ENCODE measurements at places on chromosomes 12 and 14. TPM values are rescaled to one million over a fixed set of nuclear protein-coding genes. Genes with fewer than 3 reads are reported as not detected.
A peak's percentile ranks its signal among the peaks of the same experiment; 100 is the strongest.

GRCh38 chr12:6840761-6841515 lies at the start of gene GNB3:
GNB3 (plus strand) TSS chr12:6840925; CDS start chr12:6841288, 363 bp downstream.
- H3K27me3 ChIP-seq: no peaks in the 10 kb centered on the region
- no peak within 1 kb of the TSS for H3K27ac ChIP-seq

DNA sequence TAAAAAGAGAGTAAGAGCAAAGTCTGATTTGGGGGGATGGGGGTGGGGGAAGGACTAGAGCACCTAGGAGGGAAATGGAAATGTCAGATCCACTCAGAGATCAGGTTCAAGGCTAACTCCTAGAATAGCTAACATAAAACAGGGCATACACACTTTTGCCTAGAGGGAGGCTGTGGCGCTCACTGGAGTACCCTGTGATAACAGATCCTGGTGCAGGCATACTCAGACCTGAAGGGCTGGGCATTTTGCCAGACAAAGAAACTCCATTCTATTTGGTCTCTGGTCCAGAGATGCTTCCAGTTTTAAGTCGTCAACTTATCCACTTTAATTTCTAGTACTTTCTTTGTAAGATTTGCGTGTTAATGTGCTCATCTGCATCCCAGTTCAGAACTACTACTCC lies 5.8 kb downstream of the CTDSP2 start:
- DNase-seq: no peak
- no peaks in the 10 kb centered on the region for H3K36me3 ChIP-seq
- peaks cover 87% of the 10 kb centered on the region for H3K4me1 ChIP-seq
- peak overlapping the region; percentile 92 for H3K27ac ChIP-seq
- peak overlapping the region; percentile 2 for H3K4me3 ChIP-seq

GRCh38 chr12:93943780-93944179 lies 204.6 kb upstream of the PLXNC1 start:
- DNase-seq: no peak
- H3K27me3 ChIP-seq: peaks cover 2% of the 10 kb centered on the region
- H3K36me3 ChIP-seq: peaks cover 5% of the 10 kb centered on the region

DNA sequence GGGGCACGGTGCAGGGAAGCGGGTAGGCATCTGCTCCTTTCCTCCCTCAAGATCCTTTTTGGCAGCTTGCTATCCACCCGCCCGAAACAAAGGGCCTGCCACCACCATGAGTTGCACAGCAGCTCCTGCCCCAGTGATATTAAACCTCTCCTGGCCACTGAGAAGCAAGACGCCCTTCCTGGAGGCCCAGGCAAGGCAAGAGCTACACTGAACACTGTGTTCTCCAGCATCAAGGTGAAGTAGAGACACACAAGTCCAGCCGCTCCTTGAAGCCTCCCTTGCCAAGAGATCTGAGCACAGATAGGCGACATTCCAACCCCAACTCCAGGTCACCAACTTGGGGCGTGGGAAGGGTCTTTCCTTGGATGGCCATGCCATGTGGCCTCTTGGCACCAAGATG lies 70.9 kb downstream of the ACTN1 start:
- peak overlapping the region; percentile 43 for H3K27ac ChIP-seq
- peaks cover 94% of the 10 kb centered on the region for H3K36me3 ChIP-seq
- peaks cover 14% of the 10 kb centered on the region for H3K4me1 ChIP-seq
- H3K27me3 ChIP-seq: no peaks in the 10 kb centered on the region
- no peak overlapping the region for H3K4me3 ChIP-seq

DNA sequence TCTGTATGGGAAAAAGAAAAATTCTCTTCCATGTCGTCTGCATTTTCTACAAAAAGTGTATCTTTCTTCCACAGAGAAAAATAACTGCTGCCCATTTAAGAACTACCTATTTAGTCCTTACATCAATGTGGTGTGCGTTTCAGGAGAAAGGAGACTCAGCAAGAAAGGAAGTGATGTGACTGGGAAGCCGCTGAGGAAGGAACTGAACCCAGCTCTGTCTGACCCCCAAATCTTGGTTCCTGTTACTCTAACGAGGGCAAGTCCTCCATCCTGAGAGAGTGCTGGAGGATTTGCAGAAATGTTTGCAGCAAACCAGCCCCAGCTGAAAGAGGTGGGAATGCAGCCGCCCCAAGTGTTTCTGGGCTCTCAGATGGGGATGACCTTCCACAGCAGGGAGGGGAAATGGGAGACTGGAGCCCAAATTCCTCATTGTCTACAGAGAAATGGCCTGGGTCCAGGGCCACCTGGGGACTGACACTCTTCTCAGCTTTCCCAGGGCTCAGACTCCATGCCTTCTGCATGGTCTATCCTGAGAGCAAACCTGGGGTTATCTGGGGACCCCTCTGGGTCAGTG lies 6.7 kb upstream of the MLEC start:
- no peak overlapping the region for H3K27ac ChIP-seq
- H3K4me1 ChIP-seq: no peaks in the 10 kb centered on the region
- no peaks in the 10 kb centered on the region for H3K36me3 ChIP-seq
- H3K4me3 ChIP-seq: no peak overlapping the region

DNA sequence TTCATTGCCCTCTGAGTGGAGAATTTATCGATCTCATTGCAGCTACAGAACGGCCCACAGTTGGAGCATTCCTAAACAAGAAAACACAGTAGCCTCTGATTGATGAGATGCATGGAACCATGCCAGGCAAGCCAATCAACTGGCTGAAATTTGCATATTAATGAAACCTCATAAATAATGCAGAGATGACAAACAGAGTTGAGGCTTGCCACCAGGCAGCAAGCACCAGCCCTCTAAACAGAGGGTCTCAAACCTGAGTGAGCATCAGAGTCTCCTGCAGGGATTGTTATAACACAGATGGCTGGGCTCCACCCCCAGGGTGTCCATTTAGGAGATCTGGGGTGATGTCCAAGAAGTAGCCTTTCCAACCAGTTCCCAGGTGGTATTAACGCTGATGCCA lies 60.9 kb upstream of the CMKLR1 start:
- H3K4me1 ChIP-seq: no peaks in the 10 kb centered on the region
- H3K36me3 ChIP-seq: no peaks in the 10 kb centered on the region
- DNase-seq: no peak

DNA sequence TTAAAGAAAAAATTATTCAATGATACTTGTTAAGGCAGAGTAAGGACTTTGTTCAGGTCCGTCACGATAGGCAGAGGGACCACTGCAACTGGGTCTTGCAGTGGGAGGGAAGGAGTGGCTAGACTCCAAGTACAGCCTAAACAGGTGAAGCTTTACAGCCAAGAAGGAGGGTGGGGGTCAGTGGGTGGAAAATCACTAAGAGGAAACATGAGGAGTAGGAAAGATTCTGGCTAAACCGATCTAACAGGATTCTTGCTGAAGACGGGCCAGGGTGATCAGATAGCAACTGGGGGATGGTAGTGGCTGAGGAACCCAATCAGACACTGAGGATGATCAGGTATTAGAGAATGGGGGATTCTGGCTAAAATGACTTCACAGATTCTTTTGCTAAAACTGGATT lies 100.2 kb downstream of the TTC7B start:
- H3K36me3 ChIP-seq: no peaks in the 10 kb centered on the region

- no peak overlapping the region for H3K4me3 ChIP-seq
- H3K4me1 ChIP-seq: no peaks in the 10 kb centered on the region
- DNase-seq: no peak
These were observed 60.7 kb upstream of the BCAT1 start for GRCh38 chr12:25009496-25010092.

DNA sequence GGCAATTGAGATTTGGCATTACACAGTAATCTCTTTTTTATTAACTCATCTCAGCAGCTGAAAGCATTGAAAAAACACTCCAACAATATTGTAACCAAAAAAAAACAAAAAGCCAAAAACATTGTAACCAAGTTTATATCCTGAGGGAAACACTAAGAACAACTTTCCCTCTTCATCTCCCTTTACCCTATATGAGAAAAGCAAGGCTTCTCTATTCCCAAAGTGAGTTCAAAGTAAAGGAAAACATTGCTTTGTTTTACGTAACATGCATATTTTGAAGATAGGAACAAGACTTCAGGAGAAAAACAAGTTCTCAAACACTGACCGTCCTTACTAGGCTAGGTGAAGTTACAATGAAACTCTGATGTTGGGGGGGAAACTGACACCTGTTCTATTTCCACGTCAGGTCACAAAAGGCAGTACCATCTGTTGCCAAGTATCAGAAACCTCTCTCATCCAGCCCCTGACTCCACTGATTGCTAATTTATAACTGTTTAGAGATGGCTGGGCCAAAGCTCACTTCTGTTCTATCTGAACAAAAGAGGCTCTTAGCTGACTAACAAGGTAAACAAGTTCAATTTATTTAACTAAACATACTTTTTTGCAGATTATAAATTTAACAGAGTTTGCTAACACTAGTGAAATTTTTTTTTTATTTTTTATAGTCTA lies 67.9 kb upstream of the PLXNC1 start:
- H3K27me3 ChIP-seq: peaks cover 4% of the 10 kb centered on the region
- H3K4me3 ChIP-seq: no peak overlapping the region
- H3K36me3 ChIP-seq: peaks cover 4% of the 10 kb centered on the region
- DNase-seq: no peak

GRCh38 chr14:64727551-64728071 lies 23.4 kb downstream of the PLEKHG3 start:
- no peak overlapping the region for H3K4me3 ChIP-seq
- H3K36me3 ChIP-seq: no peaks in the 10 kb centered on the region
- H3K27ac ChIP-seq: no peak overlapping the region
- no peak for DNase-seq
- H3K27me3 ChIP-seq: no peaks in the 10 kb centered on the region

Gene JPH4
- polyA plus RNA-seq: 0.07 TPM

Gene ADCY4
- polyA plus RNA-seq: 0.28 TPM
